Activated naive CD8-positive, alpha-beta T cell treated with anti-CD3 and anti-CD28 coated beads, Interleukin-2, amount 50 U/mL, for 24 hours (primary cell): ENCODE measurements at places on chromosomes 1 and 21.

DNA sequence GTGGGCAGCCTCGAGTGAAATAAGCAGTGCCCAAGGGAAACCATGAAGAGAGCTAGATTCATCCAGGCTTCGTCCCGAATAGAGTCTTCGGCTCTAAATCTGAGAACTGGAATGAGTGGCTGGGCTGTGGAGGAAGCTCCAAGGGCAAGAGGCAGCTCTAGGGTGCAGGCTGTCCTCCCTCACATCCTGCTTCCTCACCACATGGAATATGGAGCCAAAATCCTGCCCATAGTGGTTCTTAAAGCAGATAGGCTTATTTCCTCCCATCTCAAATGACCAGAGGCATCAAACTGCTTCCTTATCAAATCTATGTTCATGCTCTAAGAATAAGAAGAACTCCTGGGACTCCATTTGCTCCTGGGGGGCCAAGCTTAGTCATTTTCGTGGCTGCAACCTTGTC is 2.5 kb downstream of the IL24 start:
- H3K4me3 ChIP-seq, result no peak overlapping the region
- H3K27me3 ChIP-seq, result no peaks in the 10 kb centered on the region
- H3K4me1 ChIP-seq, result peaks cover 92% of the 10 kb centered on the region
- DNase-seq, result no peak
- H3K27ac ChIP-seq, result no peak overlapping the region

- H3K27me3 ChIP-seq, result peaks cover 47% of the 10 kb centered on the region
- DNase-seq, result peak; percentile 44
- H3K4me1 ChIP-seq, result peaks cover 9% of the 10 kb centered on the region
- no peaks in the 10 kb centered on the region for H3K36me3 ChIP-seq
- H3K4me3 ChIP-seq, result peak within 1 kb of the TSS; percentile 75
Observed at GRCh38 chr1:93681101-93681988, at the start of gene BCAR3. Gene BCAR3, minus strand, starts transcription at chr1:93681837. Its CDS starts 6,907 bp downstream, at chr1:93674930.

GRCh38 chr1:6438047-6438525 is 13.5 kb downstream of the ESPN start:
- H3K36me3 ChIP-seq, result no peaks in the 10 kb centered on the region
- DNase-seq, result peak; percentile 73
- H3K27me3 ChIP-seq, result peaks cover 37% of the 10 kb centered on the region
- no peak overlapping the region for H3K27ac ChIP-seq
- no peak overlapping the region for H3K4me3 ChIP-seq

DNA sequence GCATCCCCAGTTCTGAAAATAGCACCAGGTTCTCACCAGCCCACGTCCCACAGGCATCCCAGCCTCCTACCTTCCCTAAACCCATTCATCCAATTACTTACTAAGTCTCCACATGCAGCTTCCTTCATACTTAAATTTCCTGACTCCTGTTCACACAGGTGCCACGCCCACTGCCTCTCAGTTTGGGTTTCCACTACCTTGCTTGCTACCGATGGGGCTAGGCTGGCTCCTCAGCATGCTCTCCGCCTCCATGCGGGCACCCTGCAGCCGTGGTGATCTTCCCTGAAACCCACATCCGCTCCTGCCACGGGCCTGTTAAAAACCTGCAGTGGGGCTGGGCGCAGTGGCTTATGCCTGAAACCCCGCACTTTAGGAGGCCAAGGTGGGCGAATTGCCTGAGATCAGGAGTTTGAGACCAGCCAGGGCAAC is 70.4 kb upstream of the ANGPTL1 start:
- no peak for DNase-seq
- H3K4me1 ChIP-seq, result peaks cover 7% of the 10 kb centered on the region
- H3K4me3 ChIP-seq, result no peak overlapping the region
- H3K27ac ChIP-seq, result no peak overlapping the region

DNA sequence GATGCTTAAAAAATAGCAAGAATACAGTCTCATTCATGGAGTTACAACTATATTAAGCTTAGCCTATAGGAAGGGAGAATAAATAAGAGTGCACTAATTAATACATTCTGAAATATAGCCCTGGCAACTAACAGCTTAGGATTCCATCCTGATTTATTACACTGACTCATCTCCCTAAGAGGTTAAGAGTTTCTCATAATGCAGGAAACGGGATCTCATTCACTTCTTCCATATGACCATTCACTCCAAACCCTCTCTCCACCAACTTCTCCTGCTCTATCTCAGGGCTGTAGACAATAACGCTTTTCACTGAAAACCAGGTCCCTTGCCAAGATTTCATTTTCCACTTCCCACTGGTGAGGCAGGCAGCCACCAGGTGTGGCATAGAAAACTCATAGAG is 168.5 kb upstream of the PLD5 start:
- no peaks in the 10 kb centered on the region for H3K4me1 ChIP-seq
- H3K4me3 ChIP-seq, result no peak overlapping the region
- H3K27ac ChIP-seq, result no peak overlapping the region
- no peak for DNase-seq

- no peak overlapping the region for H3K27ac ChIP-seq
- H3K36me3 ChIP-seq, result no peaks in the 10 kb centered on the region
- no peaks in the 10 kb centered on the region for H3K27me3 ChIP-seq
- DNase-seq, result no peak
Observed at GRCh38 chr21:16587141-16587581, 857.4 kb downstream of the USP25 start.

GRCh38 chr1:213166852-213167251 is 115.8 kb downstream of the RPS6KC1 start:
- H3K27ac ChIP-seq, result no peak overlapping the region
- no peaks in the 10 kb centered on the region for H3K4me1 ChIP-seq
- no peaks in the 10 kb centered on the region for H3K27me3 ChIP-seq
- no peaks in the 10 kb centered on the region for H3K36me3 ChIP-seq
- no peak overlapping the region for H3K4me3 ChIP-seq
- DNase-seq, result no peak

GRCh38 chr1:107541412-107541811 is 400.6 kb downstream of the NTNG1 start:
- no peaks in the 10 kb centered on the region for H3K27me3 ChIP-seq
- H3K27ac ChIP-seq, result no peak overlapping the region
- H3K4me3 ChIP-seq, result no peak overlapping the region

DNA sequence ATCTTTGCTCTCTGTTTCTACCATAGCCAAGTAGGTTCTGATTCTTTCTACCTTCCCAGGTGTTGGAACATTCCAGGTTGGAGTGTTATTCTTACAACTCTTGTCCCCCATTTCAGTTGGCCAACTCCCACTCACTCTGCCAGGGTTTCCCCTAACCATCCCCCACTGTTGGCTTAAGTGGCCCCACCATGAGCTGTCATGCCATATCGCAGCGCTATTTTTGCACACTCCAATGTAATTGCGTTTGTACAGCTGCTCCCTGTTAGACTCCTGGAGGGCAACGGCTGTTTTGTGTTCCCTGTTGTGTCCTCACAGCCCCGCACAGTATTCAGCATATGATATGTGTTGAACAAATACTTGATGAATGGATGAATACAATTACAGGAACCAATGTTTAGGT is 117.7 kb upstream of the ETS2 start:
- no peak overlapping the region for H3K4me3 ChIP-seq
- H3K4me1 ChIP-seq, result no peaks in the 10 kb centered on the region
- H3K27ac ChIP-seq, result no peak overlapping the region
- H3K36me3 ChIP-seq, result peaks cover 3% of the 10 kb centered on the region
- no peak for DNase-seq

DNA sequence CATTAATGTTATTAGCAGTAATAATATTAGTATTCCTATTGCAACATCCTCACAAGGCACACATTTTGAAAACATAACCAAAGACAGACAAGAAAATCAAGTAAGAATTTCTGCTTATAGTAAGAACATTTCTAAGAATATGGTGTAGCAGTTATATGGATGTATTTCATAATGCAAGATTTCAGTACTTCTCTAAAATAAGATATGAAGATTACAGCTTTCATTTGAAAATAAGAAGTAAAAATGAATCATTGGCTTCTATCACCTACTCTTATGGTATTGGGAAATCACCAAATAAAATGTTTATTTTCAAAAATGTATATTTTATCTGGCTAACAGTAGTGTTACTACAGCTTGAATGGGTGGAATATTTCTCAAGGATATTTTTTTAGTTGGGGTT is 103.8 kb upstream of the USP25 start:
- no peak overlapping the region for H3K4me3 ChIP-seq
- no peaks in the 10 kb centered on the region for H3K4me1 ChIP-seq
- no peak overlapping the region for H3K27ac ChIP-seq
- no peak for DNase-seq

- peaks cover 7% of the 10 kb centered on the region for H3K4me1 ChIP-seq
- peak overlapping the region; percentile 34 for H3K4me3 ChIP-seq
- no peaks in the 10 kb centered on the region for H3K36me3 ChIP-seq
- no peak overlapping the region for H3K27ac ChIP-seq
Observed at GRCh38 chr1:244137276-244137675, 86.2 kb downstream of the ZBTB18 start.
